ENCODE measurements at places on chromosomes 6 and 20.
A peak's percentile ranks its signal among the peaks of the same experiment; 100 is the strongest.

GRCh38 chr20:61112515-61112914 is 139.5 kb upstream of the CDH4 start:
- peak; percentile 4 for DNase-seq

- no peak for DNase-seq
Observed at GRCh38 chr6:170058878-170059485, 231.9 kb downstream of the DLL1 start.

GRCh38 chr6:118514689-118515088 is 33.4 kb upstream of the PLN start:
- DNase-seq: no peak

DNA sequence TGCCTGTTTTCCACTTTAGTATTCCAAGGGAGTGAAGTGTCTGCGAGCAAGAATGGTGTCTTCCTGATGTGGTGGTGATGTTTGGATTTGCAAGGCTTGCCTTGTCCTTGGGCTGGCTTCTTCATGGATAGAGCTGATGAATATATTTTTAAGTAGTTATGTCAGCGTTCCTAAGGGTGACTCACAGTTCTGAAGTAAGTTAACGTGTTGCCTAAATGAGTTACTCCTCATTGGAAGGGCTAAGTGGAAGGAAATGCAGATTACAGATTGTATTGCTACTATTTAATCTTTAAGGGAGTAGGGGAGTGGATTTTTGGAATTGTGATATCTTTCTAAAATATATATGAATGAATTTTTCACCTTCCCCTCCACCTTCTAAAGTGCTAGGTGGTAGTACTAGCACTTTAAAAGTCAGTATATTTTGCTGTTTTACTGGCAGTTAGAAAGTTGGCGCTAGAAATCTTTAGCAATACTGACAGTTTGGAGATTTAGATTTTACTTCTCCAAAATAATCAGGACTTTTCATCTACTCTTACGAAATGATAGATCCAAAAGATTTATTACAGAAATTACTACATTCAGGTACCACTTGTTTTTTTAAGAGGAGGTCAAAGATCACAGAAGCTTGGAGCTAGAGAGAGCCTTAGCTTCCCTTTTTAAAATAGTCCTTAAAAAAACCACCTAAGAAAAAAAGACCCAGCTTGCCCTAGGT is 197.4 kb downstream of the JARID2 start:
- no peak for DNase-seq

DNA sequence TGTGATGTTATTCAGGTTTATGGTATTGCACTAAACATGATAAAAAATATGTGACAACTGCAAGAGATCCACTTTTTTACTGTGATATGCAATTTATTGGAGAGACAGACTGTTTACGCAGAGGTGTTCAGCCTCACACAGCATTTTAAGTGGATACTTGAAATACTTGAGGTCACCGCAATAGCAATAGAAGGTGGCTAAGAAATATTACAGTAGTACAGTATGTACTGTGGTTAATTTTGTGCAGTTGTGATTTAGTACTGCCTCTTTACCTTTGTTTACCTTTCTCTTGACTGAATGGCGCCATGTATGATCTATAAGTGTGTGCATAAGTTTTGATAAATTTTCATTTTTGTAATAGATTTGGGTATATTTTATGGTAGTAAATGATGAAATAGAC is 17.4 kb downstream of the MACROD2 start:
- DNase-seq: no peak

- no peak for DNase-seq
Observed at GRCh38 chr6:157841211-157841840, 18.3 kb downstream of the SNX9 start.

DNA sequence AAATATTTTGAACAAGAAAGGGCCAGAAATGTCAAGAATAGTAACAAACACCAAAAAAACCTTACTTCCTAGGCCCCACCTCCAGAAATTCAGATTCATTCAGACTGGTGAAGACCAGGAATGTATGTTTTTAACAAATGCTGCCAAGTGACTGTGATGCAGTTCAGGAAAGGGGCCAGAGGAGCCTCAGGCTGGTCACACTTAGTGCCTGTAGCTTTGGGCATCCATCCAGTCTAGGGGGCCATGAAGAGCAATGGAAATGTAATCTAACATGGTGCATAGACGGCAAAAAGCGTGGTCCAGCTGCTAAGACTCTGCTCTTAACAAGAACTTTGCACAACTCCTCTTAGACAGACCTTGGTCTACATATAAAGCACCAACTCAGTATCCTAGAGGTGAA is 7.1 kb downstream of the GJA1 start:
- no peak for DNase-seq

GRCh38 chr6:41460742-41461336 is 85.3 kb upstream of the FOXP4 start:
- no peak for DNase-seq

- peak; percentile 40 for DNase-seq
Observed at GRCh38 chr6:158207422-158207788, 39.3 kb downstream of the GTF2H5 start.

GRCh38 chr6:69894578-69895347 is 28.4 kb downstream of the COL19A1 start:
- DNase-seq: no peak

DNA sequence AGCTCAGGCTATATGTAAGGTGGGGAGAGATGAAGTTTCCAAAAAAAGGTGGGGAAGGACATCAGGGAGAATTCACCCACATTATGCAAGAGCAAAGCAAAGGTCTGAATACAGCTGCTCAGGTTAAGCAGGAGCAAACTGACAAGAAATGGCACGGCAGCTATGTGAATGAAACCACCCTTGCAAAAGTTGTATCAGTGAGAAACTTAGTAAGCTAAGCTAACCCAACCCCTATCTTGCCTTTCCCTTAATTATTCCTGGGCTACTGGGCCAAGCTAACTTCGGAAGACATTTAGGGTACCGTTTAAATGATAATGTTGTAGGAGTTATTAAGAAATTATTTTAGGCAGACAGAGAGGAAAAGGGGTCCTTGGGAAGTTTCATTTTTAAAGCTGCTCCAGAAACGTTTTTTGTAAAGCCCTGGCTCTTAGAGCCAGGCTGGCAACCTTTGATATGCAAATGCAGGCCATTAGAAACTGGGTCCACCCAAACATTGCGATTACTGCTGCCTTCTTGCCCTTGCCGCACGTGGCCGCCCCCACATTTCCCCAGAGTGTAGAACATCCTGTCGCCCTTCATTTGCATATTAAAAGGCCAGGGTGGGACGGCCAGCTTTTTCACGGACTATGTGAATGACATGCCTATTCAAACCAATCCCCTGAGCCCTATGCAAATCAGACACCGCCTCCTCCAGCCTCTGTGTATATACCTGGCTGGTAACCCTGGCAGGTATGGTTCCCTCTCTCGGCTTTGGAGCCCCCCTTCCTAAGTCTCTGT is 60.5 kb upstream of the SAMD5 start:
- no peak for DNase-seq

- no peak for DNase-seq
Observed at GRCh38 chr6:109034526-109034925, 60.1 kb downstream of the SESN1 start.

- no peak for DNase-seq
Observed at GRCh38 chr20:14561741-14562221, 224.4 kb upstream of the FLRT3 start.

GRCh38 chr20:49039854-49040253 is 6.3 kb upstream of the CSE1L start:
- no peak for DNase-seq

DNA sequence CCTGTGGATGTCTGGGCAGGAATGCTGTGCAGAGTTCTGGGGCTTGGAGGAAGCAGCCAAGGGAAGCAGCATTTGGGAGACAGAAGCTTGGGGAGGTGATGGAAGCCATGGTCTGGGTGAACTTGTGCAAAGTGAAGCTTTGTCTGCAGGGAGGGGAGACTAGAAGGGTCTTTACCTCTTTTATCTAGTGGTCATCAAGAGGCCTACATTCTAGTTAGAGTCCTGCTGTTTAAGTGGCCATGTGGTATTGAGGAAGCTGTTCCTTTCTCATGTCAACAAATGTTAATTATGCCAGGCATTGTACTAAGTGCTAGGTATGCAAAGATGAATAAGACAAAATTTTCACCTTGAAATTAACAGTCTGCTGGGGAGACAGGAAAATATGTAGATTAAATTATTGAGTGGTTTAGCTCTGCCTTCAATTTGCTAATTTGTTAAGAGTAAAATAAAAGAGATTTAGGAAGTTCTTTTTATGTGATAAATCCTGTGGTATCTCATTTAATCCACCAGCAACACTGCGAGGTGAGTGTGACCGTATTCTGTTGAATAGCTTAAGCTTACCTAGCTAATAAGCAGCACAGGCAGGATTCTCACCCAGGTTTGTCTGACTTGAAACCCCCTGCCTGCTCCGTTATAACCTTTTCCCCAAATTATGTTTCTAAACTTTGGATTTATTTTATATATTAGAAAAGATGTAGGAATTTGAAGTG is 43.1 kb downstream of the ARID1B start:
- no peak for DNase-seq
